Activated CD8-positive, alpha-beta memory T cell treated with anti-CD3 and anti-CD28 coated beads for 24 hours (primary cell): ENCODE measurements at places on chromosomes 6 and 20.

DNA sequence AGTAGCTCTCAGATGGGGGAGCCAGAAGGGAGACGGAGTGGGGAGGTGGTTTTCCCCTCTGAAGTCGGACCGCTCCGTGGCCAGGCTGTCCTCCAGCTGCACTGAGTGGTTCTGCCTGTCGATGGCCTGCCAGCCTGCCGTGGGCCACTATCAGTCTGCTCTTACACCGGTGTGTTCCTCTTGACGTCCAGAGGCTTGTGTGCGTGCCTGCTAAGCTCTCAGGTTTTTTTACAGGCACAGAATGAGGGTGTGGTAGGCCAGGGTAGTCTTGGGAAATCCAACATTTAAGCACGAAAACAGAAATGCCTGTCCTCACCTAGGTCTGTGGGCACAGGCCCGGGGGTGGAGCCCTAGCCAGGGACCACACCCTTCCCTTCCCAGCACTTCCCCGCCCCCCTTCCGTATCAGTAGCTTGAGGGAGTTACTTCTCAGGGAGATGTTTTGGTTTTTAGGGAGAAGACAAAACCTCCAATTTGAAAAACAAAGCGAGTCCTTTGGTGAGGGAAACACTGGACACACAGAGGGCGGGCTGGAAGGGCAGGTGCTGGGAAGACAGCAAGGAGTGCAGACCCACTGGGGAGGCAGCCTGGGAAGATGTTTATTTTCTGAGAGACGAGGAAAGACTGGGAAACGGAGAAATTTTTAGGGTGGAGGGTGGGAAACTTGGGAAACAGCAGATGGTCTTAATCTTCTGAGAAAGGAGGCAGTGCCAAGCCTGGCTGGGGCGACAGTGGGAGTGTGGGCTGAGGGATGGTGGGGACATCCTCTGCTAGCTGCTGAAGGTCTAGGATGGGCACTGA, 106.5 kb downstream of the LY86 start:
- no peak for DNase-seq

DNA sequence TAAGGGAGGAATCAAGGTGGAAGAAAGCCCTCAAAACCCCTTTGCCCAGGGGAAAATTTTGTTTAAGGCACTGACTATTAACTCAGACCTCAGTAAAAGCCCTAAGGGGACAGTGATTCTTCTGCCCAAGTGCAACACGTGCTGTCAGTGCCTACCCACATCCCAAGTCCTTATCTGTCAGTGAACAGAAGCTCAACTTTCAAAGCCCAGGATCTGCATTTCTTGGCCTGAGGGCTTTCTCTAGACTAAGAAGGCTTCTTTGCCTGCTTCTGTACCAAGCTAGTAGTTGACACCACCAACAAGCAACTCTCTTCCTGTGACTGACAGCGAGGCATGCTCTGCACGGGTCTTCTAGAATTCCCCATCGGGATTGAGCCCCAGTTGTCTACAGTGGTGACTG, 416.0 kb upstream of the SPTLC3 start:
- no peak for DNase-seq

DNA sequence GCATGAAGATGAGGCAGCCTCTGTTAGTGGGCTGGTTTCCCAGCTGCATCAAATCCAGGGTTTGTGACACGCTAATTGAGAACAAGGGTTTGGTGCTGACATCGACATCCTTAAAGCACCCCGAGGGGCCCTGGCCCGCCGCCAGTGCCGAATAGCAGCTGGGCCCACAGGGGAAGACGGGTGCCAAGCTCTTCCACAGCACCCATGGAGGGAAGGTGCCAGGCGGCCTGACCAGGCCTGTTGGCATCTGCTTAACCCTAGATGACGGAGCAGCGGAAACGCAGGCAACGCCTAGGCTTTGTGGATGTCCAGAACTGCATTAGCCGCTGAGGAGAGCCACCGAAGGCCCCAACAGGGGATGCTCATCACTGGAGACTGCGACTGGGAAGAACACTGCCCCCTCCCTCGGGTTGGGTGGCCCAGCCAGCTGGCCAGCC, 16.0 kb downstream of the UQCC2 start:
- DNase-seq, result no peak

DNA sequence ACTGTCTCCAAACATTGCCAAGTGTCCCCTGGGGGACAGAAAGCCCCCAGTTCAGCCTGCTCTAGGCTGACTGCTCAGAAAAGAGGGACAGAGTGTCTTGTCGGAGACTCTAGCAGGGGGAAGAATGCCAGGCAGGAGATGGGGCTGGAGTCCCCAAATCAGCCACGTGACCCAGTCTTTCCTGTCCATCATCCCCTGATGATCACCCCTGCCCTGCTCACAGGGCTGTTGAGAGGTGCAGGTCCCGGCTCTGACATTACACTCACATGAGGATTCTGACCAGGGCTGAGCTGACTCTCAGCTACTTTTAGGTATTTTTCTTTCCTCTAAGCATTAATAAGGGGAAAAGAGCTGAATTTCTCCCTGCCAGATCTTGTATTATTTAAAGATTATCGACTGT, 115.8 kb downstream of the SULF2 start:
- no peak for DNase-seq

DNA sequence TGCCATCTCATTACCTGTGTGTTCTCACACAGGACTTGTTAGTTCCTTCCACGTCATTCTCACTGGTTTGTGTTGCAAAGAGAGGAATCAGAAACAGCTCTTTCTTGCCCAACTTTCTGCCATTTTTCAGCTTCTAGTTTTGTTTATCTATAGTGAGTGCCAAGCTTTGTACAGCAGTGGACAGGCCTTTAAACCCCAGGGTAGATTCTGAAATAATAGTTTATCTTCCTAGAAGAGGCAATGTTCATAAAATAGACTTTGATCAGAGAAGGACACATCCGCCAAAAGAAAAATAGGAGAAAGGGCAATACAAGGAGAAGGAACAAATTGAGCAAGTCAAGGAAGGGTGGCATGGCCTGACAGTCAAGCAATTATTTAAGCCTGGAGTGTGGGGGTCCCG, 17.7 kb upstream of the TMEM30A start:
- DNase-seq, result no peak

GRCh38 chr6:157302736-157303135, 20.6 kb downstream of the TMEM242 start:
- no peak for DNase-seq

GRCh38 chr6:52975580-52975979, 19.5 kb downstream of the GSTA4 start:
- no peak for DNase-seq

GRCh38 chr6:135014353-135014832, 40.2 kb downstream of the HBS1L start:
- no peak for DNase-seq

- no peak for DNase-seq
Measured at GRCh38 chr20:49270736-49271135, 7.1 kb downstream of the ZNFX1 start.

DNA sequence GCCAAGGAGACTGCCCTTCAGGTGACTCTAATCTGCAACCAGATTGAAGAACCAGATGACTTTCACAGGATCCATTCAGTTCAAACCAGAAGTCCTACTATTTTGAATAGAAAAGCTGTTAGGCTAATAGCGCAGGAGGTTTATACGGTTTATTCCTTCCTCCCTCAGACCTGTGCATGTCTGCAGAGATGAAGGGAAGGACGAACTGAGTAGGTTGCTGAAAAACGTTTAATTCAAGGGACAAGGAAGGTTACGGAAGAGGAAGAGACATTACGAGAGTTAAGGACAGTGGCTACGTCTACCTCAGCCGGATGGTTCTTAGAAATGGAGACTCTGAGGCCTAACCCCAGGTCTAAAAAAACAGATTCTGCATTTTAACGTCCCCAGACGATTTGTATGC, 978 bp downstream of the AURKA start:
- no peak for DNase-seq

DNA sequence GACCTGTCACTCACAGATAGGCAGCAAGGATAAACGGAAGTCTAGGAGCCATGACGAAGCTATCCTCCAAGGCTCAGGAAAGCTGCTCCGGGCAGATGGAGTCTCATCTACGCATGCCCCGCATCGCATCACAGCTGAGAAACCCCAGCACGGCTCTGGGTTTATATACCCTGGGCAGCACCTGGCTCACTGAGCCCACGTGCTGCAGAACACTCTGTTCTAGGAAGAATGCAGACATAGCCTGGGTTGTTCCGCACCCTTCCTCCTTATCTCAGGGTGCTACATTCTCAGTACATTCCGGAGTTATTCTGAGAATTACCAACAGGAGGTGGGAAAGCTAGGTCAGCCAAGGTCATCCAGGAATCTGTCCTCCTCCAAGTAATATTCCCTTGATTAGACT, 260.4 kb downstream of the CBLN4 start:
- DNase-seq, result no peak

- no peak for DNase-seq
Measured at GRCh38 chr6:133410638-133411435, 169.7 kb downstream of the EYA4 start.

GRCh38 chr6:131492932-131493573, 80.0 kb upstream of the ARG1 start:
- no peak for DNase-seq

DNA sequence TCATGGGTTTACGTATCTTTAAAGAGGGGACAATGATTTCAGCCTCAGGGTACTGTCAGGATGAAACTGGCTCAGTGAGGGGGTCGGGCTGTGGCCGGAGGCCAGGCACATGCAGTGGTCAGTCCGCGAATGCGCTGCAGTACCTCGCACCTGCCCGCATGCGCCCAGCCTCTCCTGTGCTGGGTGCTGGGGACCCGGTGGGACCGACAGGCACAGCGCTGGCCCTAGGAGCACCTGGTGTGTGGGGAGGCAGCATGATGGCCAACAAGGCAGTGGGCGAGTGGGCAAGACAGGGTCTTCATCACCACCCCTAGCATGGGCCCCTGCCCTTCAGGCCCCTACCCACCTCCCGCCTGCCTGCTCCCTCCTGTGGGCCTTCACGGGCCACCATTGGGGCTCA, 970 bp upstream of the CABLES2 start:
- DNase-seq, result no peak

- no peak for DNase-seq
Measured at GRCh38 chr20:52763321-52763853, 208.8 kb upstream of the TSHZ2 start.

DNA sequence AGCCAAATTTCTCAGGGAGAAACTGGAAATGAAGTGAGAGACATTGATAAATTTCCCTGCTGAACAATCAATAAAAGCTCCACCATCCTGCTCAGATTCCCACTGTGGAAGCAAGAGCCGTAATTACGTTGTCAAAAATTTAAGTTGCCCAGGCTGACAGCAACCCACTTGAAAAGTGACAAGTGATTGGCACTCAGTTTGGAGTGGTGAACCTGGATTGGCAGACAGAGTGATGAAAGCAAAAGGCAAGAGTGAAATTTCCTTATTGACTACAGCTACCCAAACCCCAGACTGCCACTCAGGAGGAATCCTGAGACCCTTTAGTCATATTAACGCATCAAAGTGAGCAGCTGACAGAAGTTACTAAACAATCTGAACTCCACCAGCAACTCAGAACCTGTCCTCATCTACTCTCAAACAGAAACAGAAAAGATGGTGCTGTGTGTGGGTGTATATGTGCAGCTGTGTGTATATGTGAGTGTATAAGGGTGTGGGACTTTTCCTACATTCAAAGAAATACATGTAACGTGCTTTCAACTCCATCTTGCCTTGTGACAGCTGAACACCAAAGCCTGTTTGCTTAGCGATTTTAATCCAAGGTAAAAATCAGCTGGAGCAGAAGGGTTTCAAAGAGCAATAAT, 157.4 kb downstream of the PKHD1 start:
- DNase-seq, result no peak

DNA sequence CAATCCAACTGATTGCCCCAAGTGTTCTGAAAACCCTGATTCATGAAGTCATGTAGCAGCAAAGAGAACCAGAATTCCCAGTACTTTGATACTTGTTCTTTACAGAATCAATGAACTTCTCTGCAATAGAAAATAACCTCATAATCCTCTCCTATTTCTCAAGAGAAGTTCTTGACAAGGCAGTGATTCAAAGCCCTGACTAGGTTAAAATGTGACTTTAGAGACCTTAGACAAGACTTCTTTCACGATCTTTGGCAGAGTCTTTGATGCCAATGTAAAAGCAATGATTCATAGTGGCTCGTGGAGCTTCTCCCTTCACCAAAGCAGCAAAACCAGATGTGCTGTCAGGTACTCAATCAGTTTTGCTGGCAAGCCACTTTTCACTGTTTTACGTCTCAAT, 95.2 kb downstream of the CDK19 start:
- DNase-seq, result no peak

DNA sequence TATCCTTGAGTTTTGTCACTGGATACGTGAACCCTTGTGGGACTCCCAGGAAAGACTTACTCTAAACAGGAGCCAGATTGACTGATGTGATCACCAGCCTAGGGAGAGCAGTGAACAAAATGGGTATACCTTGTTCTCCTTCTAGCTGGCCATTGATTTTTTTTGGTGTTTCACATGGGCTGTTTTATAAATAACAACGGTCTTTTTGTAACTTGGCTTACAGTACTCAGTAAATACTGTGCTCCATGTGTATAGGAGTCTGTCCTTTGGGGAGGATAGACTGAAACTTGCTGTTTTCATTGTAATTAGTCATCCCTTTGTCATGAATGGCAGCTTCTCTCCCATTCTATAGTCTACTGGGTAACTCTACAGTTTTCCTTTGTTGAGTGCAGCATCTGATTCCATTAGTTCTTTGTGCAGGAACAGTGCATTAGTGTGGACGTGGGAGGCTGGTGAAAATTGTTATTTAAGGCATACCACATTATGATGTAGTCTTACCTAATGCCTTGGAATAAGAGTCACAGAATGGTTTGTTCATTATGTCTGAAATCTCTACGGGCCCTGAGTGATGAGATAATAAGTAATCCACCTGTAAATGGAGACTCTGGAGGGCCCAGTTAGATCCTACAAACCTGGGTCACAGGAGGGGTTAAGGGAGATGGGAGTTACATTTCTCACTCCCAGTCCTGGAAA, 89.5 kb downstream of the TIAM2 start:
- DNase-seq, result no peak

GRCh38 chr20:64083378-64083803, 807 bp downstream of the LKAAEAR1 start:
- peak; percentile 87 for DNase-seq

DNA sequence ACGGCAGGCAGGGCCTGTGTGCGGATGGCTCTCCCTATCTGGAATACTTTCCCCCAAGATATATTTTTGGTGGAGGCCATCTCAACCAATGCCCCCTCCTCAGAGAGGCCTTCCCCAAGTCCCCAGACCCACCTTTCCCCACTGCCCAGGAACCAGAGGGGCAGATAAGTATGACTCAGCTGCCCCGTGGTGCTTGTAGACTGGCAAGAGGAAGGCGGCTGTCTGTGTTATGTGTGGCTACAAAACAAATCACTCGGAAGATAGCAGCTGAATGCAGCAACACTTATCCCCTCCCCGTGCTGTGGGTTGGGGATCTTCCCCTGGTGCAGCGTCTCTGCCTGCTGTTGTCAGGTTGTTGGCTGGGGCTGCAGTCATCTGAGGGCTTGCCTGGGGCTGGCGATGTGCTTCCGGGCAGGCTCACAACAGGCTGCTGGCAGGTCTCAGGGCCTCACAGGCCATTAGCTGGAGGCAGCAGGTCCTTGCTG, 7.1 kb downstream of the NPEPL1 start:
- DNase-seq, result no peak

- DNase-seq, result no peak
Measured at GRCh38 chr6:22828179-22829062, 259.1 kb downstream of the HDGFL1 start.
